ENCODE measurements at places on chromosomes 5 and 9.

DNA sequence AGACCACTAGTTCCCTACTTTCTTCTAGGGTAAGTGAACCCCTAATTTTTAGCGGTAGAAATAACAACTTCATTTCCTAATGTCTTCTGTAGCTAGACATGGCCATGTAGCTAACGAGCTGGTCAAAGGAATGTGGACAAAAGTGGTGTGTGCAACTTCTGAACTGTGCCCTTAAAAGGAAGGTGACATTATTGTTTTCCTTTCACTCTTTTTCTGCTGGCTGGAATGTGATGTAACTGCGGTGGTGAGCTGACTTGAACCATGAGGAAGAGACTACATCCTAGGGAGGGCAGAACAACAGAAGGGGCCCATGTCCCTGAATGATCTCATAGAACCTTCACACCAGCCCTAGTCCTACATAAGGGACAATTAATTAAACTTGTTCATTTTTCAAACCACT lies 1.3 kb upstream of the SNX2 start:
- no peak for DNase-seq

DNA sequence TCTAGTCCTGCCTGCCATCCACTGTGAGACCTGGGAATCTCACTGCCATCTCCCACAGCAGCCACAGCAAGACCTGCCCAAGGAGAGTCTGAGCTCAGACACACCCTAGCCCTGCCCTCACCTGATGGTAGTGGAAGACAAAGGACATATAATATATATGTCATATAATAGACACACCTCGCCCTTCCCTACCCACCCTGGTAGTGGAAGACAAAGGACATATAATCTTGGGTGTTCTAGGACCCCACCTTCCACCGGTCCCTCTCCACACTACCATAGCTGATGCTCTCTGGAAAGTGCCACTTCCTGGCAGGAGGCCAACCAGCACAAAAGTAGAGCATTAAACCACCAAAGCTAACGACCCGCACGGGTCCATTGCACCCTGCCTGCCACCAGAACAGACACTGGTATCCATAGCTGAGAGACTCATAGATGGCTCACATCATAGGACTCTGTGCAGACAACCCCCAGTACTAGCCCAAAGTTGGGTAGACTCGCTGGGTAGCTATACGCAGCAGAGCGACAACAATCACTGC lies 545.6 kb downstream of the CAAP1 start:
- DNase-seq = no peak

- DNase-seq = no peak
These were observed 168.6 kb downstream of the EFNA5 start for GRCh38 chr5:107501965-107502675.

- peak; percentile 31 for DNase-seq
These were observed 148.7 kb downstream of the LURAP1L start for GRCh38 chr9:12923468-12924009.

- DNase-seq = no peak
These were observed 171.4 kb downstream of the SH3GL2 start for GRCh38 chr9:17750269-17750668.

DNA sequence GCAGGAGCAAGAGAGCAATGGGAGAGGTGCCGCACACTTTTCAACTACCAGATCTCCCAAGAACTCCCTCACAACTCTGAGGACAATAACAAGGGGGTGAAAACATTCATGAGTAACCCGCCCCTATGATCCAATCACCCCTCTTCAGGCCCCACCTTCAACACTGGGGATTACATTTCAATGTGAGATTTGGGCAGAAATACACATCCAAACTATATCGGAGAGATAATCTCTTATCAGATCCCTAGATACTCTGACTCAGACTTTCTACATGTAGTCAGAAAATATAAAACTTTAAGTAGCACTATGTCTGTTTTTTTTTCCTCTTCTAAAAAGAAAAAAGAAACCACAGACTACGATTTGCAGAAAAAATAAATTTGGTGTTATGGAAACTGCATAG lies 1595.9 kb upstream of the NUDT12 start:
- no peak for DNase-seq

DNA sequence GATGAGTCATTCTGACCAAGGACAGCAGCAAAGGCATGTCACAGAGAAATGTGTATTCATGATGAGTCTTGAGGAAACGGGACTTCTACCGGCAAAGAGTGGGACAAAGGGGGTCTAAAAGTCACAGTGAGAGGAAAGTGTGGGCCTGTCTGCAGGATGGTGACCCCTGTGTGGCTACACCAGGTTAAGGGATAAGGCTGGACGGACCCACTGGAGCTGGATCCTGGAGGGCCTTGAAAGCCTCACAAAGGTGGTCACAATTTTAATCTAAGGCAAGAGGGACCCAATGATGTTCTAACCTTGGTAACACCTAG lies 176.5 kb downstream of the CDK5RAP2 start:
- no peak for DNase-seq

DNA sequence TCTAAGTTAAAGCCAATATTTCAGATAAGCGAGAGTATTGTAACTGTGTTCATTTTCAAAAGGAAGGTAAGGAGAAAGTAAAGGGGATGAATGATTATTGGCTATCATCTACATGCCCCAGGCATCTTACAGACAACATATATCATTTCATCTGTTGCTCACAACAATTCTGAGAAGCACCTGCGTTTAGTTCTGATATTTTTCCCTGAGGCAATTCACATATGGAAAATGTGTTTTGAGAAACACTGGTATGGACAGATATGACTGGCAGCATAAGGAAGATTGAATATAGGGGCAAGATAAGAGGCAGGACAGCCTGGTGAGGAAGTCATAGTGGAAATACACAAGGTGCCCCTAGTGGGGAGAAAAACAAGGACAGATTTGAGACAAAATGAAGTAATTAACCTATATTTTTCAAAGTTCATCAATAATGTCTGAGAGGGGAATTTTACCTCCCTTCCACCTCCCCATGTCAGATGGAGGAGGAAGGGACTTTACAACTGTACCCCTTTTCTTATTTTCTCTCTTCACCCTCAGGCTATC lies 87.7 kb upstream of the TRIM32 start:
- no peak for DNase-seq

- DNase-seq = no peak
These were observed 79.4 kb downstream of the SNX24 start for GRCh38 chr5:122924719-122925395.

- DNase-seq = no peak
These were observed 86.5 kb upstream of the NR5A1 start for GRCh38 chr9:124593651-124594058.

DNA sequence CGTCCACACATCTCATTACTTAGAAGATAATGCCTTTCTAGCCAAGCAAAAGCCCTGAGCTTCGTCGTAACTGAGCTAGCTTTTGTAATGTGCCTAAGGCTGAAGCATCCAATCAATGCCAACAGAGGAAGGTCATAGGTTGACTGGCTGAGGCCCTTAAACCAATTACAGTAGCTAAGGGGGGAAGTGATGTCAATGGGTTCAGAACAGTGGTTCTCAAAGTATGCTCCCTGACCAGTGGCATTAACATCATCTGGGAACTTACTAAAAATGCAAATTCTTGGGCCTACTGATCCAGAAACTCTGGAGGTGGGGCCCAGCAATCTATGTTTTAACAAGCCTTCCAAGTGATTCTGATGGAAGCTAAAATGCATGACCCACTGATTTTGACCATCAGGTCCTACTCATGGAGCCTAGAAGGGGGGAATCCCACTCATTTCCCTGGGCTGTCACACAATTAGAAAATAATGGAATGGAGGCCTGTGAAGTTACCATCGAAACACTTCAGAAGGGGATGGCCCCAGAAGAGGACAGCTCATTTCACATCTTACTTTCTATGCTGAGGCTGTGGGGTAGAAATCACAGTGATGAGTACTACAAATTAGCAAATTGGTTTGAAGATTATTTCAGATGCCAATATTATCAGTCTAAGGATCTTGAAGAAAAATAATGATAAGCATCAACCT lies 4.8 kb upstream of the VLDLR start:
- DNase-seq = no peak

GRCh38 chr5:112686675-112687074 lies 51.0 kb upstream of the APC start:
- no peak for DNase-seq

DNA sequence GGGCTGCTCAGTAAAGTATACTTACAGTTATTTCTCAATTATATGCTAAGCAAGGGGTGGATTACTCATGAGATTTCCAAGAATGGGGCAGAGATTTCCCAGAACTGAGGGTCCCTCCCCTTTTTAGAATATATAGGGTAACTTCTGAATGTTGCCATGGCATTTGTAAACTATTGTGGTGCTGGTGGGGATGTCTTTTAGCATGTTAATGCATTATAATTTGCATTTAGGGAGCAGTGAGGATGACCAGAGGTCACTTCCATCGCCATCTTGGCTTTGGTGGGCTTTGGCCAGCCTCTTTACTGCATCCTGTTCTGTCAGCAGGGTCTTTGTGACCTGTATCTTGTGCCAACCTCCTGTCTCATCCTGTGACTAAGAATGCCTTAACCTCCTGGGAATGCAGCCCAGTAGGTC lies 35.5 kb downstream of the TTC1 start:
- no peak for DNase-seq

DNA sequence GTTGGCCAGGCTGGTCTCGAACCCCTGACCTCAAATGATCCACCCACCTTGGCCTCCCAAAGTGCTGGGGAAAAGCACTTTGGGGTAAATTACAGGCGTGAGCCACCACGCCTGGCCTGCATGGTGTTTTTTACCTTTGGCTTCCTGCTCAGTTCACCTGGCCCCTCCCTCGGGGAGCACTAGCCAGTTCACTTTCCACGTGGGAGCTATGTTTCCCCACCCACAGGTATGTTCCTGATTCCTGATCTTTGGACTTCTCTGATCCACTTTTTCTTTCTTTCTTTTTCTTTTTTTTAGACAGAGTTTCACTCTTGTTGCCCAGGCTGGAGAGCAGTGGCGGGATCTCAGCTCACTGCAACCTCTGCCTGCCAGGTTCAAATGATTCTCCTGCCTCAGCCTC lies 15.8 kb downstream of the DAB2IP start:
- DNase-seq = no peak

DNA sequence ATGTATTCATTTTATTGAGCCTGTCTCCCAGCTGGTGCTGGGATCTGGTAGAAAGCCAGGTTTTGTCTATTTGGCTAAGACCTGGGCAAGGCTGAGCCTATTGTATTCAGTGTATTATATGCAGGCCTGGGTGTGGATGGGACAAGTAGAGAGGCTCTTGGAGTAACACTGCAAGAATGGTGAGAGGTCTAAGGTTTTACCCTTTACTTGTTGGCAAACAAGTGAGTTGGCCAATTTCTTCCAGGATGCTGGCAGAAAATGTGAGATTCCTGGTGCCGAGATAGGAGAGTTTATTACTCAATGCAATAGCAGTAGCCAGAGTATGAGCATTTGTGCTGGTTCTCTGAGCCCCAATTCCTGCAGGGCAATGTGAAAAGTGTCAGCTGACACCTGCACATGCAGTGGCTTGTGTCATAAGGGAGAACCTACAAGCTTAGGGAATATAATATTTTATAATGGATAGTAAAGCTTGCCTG lies 141.7 kb upstream of the PRLR start:
- peak; percentile 20 for DNase-seq

DNA sequence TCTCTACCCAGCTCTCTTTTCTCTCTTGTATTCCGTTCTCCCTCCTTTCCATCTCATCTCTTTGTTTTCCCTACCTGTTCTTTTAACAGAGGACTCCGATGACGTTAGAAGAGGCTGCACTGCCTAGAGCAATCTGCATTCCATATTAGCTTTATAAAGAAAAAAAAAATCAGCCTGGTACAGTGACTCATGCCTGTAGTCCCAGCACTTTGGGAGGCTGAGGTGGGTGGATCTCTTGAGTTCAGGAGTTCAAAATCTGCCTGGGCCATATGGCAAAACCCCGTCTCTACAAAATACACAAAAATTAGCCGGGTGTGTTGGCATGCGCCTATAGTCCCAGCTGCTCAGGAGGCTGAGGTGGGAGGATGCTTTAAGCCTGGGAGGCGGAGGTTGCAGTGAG lies 49.0 kb downstream of the DAPK1 start:
- DNase-seq = no peak

- DNase-seq = peak; percentile 17
These were observed 182.4 kb upstream of the OTULINL start for GRCh38 chr5:14399054-14399692.

DNA sequence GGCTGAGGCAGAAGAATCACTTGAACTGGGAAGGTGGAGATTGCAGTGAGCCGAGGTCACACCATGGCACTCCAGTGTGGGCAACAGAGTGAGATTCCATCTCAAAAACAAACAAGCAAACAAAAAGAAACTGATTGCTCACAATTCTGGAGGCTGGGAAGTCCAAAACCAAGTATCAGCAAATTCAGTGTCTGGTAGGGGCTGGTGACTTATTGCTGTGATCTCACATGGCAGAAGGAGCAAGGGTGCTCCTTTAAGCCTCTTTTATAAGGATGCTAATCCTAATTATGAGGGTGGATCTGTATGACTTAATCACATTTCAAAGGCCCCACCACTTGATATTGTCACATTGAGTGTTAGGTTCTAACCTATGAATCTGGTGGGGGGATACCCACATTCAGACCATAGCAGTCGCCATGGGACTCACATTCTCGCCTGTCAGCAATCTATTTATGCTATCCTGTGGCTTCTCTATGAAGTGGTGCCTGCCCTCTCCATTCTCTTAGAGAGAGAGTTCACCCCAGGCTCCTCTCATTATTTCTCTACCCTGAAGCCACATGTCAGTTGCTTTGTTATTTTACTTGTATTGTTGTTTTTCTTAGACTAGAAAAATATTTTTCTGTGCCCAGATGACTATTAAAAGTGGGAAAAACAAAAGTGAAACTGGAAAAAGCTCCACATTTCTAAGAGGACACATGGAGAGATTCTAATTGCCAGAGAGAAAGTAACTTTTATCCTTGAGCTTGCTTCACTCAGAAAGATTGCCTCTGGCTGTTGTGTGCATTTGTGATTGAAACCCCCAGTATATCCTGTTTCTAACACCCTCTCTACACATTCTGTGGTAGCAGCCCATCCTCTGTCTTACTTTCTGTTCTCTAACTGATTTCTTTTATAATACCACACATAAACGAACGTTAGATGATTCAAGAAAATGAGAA lies 18.8 kb upstream of the PRLR start:
- no peak for DNase-seq

- no peak for DNase-seq
These were observed 16.6 kb downstream of the STOM start for GRCh38 chr9:121353241-121354061.

DNA sequence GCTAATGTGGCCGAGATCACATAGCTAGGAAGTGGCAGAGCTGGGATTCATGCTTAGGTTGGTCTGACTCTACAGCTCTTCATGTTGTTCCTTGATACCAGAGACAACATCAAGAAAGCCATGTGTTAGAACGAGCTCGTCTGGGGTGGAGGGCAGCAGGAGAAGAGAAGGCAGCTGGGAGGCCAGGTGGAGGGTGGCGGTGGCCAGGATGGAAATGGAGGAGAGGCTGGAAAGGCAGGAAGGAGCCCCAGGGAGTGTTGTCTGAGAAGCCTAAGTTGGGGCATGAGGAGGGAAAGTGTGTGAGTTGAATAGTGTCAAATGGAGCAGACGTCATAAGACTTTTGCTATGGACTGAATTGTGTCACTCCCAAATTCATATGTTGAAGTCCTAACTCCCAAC lies 315.3 kb downstream of the GADD45G start:
- no peak for DNase-seq

DNA sequence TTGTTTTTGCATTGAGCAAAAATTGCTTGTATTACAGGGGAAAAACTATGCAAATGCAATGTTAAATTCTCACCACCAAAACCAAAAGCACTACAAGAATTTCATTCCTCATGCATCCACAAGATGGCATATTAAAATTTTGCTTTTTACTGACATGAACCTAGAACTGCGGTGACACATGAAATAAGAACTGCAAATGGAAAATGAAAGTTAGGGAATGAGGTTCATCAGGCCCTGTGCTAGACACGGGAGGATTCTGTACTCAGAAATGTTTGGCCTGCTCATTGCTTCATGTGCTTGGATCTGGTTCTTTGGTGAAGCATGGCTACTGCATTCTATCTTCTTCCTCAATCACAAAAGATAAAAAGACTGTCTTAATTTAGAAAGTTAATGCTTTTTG lies 9.1 kb upstream of the RFK start:
- no peak for DNase-seq
